GM12864 (cell line): ENCODE measurements at places on chromosomes 7 and 10.

- peak; percentile 5 for DNase-seq
Observed at GRCh38 chr10:94963901-94964300, 25.4 kb downstream of the CYP2C9 start.

- DNase-seq: no peak
Observed at GRCh38 chr10:49119746-49120145, 4.4 kb upstream of the VSTM4 start.

DNA sequence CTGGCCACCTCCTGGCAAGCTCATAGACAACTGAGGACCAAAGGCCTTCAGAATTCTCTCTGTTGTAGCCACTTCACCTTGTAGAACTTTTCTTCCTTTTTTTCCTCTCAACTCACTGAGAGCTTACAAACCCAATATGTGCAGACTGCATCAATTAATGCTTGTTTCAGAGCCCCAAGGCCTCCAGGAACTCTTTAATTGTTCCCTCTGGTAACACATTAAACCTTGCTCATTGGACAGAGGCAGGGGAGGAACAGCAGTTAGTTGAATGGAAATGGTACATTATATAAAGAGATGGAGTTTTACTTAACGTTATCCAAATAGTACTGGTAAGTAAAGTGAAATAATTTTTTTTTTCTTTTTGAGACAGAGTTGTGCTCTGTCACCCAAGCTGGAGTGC lies 25.2 kb downstream of the STMP1 start:
- DNase-seq: no peak

- DNase-seq: no peak
Observed at GRCh38 chr7:128708235-128708634, 30.9 kb upstream of the CALU start.

DNA sequence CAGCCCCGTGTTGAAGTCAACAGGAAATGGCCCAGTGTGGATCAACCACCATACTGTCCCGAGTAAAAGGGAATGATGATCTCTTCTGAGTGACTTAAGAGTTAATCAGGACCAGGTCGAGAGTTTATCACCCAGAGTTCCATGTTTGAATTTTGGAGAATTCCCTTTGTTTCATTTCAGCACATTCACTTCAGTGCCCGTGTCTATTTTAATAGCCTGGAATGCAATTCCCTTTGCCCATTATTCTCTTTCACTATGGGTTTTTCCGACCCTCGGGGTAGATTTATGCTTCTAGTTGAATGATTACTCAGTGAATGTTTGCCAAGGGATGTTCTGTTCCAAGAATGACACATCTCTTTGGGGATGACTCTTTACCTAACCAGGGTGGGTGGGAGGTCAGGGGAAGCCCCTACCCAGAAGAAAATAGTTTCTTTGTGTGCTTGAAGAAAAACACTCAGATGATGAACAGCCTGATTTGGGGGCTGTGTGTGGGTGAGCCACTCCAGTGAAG lies 594.9 kb downstream of the INHBA start:
- DNase-seq: no peak

GRCh38 chr7:149716932-149717307 lies 56.5 kb downstream of the ZNF467 start:
- no peak for DNase-seq

GRCh38 chr7:77796109-77796508 lies 2.1 kb downstream of the TMEM60 start:
- DNase-seq: no peak

DNA sequence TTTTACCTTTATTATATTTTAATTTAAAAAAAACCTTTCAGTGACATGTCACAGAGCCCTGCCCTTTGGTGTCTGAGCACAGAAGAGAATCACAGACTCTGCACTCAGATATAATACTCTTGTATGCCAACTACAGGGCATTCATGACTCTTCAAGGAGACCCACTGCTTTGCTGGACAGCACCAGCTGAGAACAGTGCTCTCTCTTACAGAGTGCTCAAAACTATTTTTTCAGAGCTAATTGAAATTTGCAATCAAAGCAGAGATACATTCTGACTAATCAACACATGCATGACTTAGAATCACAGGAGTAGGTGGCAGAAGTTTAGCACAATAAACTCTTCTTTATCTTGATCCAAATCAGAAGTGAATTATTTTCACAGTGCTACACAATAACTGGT lies 99.1 kb downstream of the OSBPL3 start:
- no peak for DNase-seq

- peak; percentile 24 for DNase-seq
Observed at GRCh38 chr7:29955799-29956486, 33.7 kb downstream of the SCRN1 start.

DNA sequence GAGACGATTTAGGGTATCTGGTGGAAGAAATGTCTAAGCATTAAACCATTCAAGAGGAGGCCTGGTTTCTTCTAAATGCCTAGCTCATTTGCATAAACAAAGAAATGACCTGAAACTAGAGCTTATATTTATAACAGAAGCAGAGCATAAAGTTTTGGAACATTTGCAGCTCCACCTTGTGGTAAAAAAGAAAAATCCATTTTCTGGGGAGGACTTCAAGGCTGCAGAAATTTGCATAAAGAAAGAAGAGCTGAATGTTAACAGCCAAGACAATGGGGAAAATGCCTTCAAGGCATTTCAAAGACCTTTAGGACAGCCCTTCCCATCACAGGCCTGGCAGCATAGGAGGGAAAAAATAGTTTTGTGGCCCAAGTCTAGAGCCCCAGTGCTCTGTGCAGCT lies 362.0 kb downstream of the ZNF248 start:
- DNase-seq: no peak

GRCh38 chr7:88665892-88666514 lies 93.5 kb upstream of the ZNF804B start:
- no peak for DNase-seq
